Colonic mucosa (tissue), 4 donors: ENCODE measurements at places on chromosomes 12 and 14. TPM values are rescaled to one million over a fixed set of nuclear protein-coding genes. Genes with fewer than 3 reads are reported as not detected.

Gene VWF
- total RNA-seq, result 20.9 TPM

DNA sequence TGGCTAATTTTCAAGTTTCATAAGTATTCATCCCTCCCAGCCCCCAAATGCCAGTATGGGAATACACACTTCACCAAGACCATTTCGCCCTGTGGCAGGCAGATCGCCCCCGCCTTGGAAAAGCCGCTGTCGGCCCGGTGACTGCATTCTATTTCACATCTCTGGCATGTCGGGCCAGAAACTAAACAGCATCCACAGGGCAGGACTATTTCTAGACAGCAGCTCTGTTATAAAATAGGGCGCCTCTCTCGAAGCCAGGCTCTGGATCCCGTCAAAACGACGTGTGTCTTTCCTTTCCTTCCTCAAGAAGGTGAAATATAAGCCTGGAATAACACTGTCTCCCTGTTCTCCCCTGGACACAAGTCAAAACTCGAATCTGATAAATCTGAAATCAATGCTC, 56.8 kb downstream of the GSC start:
- DNase-seq, result no peak

Gene ANKS1B
- 3.3 TPM for total RNA-seq

GRCh38 chr12:104750061-104750460, 208.0 kb downstream of the SLC41A2 start:
- DNase-seq, result no peak

Gene GPR68
- total RNA-seq, result 0.66 TPM

Gene RD3L
- total RNA-seq, result not detected

DNA sequence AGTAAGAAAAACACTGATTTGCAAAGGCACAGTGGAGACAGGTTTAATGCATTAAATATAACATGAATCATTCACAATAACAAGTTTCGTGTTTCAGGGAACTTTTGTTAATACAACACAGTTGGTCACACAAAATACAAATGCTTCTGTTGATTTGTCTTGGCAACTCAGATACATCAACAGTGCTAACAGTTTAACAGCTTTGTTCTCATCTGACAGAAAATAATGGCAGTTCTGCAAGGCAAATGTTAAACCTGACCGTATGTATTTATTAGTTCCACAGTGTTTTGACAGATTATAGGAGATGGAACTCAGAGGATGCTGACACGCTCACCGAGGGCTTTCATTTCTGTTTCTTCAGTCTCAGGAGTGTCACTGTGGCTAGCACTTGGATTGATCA, 350.7 kb downstream of the PRKD1 start:
- no peak for DNase-seq

DNA sequence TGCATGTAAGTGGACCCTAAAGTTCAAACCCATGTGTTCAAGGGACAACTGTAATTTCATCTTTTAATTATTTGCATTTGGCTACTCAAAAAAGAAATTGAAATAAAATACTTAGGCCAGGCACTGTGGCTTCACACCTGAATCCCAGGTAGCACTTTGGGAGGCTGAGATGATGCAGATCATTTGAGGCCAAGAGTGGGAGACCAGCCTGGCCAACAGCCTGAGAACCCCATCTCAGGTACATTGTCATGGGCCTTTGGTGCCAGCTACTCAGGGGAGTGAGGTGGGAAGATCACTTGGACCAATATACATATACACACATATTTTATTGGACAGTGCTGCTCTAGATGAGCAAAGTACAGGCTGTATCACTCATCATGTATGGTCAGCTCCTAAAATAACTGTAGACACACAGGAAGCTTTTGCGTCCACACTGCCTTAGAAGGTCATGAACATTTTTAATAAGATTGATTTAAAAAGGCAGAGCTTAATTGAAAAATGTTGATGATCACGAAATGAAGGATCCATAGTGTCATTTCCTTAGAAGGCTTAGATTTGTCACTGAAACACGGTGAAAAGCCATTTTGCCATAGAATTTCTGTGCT, 2.5 kb upstream of the ZCCHC8 start:
- no peak for DNase-seq

Gene KRT81
- 0.77 TPM for total RNA-seq

- DNase-seq, result no peak
Observed at GRCh38 chr12:45674181-45674977, 55.1 kb upstream of the ARID2 start.

DNA sequence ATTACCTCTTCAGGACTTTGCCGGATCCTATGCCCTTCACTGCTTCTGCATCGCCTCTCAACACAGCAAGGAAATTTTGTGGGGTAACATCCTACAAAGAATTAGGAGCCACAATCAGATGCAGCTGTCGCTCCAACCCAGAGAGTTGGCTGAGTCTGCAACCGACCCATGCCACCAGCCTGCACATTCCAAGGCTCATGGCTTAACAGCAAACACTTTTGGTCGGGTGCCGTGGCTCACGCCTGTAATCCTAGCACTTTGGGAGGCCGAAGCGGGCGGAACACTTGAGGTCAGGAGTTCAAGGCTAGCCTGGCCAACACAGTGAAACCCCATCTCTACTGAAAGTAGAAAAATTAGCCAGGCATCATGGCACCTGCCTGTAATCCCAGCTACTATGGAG, 32.3 kb downstream of the LGMN start:
- DNase-seq, result no peak

DNA sequence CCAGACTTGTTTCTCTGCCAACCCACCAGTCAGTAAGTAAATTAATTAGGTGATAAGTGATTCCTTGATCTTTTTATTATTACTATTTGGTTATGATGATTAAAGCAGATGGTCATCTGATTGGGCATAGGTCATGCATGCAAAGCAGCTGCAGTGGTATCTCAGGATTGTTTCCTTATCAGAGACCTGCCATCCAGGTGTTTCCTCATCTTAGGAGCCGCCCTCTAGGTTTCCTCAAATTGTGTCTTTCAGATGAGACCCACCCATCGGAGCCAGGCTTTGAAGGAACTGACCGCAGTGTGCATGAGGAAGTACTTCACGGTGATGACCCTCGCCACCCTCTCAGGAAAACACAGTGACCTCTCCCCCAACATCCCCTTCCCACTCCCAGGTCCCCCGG, 63.3 kb downstream of the ZFP36L1 start:
- peak; percentile 61 for DNase-seq

DNA sequence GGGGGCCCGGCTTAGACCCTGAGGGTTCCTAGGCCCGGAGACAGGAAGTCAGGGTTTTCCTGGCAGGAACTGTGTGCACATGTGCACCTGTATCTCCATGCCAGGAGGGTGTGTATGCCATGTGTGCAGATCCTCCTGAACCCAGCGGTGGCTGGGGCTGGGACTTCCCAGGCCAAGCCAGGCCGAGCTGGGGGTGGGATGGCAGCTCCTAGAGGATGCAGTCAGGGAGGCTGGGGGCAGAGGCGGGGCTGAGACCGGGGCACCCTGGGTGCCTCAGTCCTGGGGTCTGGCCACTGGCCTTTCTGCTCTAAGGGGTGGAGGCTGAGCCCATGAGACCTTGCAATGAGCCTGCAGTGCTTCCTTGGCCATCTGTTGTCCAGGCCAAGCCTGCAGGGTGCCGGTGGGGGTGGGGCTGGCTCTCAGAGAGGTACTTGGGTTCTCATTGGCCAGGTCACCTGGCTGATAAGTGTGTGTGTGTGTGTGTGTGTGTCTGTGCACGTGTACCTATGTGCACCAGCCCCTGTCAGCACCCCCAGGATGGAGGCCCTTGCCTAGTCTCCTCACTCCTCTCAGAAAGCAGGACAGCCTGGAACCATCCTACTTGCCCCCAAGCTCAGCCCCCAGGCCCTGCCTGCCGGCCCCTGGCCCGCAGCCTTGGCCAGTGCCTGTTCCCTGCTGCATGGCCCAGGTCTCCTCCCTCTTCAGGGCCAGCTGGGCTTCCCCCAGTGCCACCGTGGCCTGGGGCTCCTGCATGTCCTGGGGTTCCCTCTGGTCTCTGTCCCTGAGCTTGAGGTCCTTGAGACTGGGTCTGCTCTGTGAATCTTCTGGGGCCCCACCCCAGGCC, 10.6 kb upstream of the TNFAIP2 start:
- no peak for DNase-seq

- no peak for DNase-seq
Observed at GRCh38 chr14:93978735-93979134, 2.4 kb upstream of the ASB2 start.

DNA sequence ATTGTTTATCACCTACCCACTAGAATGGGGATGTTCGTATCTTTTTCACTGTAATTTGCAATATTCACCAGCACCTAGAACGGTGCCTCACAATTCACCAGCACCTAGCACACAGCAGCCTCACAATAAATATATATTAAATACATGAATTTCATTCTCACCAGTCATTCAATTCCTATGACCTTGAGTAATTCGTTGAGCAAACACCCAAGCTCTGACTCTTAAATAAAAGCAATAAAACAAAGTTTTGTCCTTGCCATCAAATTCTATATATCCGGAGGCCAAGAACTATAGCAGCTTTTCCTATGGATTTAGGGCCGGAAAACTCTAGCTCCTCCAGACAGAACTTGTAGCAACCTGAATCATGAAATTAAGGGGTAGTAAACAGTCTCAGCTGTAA, 981 bp downstream of the VTI1B start:
- no peak for DNase-seq

Gene TAS2R46
- total RNA-seq, result 0.48 TPM

Gene CLEC6A
- not detected for total RNA-seq

- DNase-seq, result no peak
Observed at GRCh38 chr12:291153-291723, 28.6 kb upstream of the SLC6A13 start.

DNA sequence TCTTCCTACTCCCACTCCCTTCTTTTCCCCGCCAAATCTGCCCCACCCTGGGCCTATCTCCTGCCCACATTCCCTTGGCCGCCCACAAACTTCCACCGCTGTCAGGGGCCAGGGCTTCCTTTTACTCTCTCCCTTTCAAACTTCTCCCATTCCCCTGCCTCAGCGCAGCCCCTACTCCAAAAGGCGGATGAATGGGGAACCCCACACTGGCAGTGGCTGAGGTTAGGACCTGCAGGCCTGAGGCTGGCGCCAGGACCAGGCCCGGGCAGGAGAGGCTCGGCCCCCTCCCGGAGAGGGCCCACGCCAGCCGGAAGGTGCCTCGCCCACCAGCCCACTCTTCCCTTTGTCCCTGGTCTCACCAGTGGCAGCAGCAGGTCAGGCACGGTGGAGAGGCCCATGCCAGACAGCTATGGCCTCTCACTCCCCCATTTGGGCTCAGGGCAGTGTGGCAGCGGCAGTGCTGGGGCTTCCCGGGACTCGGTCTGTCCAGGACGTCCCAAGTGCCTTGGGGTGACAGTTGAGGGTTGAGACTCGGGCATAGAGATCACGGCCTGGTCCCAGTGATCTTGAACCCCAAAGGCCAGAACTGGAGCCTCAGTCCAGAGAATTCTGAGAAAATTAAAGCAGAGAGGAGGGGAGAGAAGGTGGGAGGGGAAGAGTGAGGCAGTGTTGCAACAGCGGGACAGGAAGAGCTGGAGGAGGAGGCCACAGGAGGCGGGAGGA, at the start of gene TNFRSF1A:
Gene TNFRSF1A, minus strand, starts transcription at position 660 of the 723 bp plus-strand sequence. Its CDS starts 262 bp downstream, at position 398.
- peak; percentile 84 for DNase-seq

Gene KRT2
- not detected for total RNA-seq

DNA sequence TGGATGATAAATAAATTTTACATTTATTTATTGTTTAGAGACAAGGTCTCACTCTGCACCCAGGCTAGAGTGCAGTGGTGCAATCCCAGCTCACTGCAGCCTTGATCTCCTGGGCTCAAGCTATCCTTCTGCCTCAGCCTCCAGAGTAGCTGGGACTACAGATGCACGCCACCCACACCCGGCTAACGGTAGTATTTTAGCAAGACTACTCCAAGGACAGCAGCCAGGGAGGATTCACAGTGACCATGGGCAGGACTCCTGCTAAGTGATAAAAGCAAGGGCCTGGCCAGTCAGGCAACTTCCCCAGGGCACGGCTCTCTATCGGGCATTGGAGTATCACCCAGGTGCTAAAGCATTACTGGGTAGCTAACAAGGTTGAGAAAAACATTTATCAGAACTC, 55.4 kb downstream of the ARL6IP4 start:
- DNase-seq, result no peak

- DNase-seq, result peak; percentile 94
Observed at GRCh38 chr14:64726585-64726890, 22.3 kb downstream of the PLEKHG3 start.

DNA sequence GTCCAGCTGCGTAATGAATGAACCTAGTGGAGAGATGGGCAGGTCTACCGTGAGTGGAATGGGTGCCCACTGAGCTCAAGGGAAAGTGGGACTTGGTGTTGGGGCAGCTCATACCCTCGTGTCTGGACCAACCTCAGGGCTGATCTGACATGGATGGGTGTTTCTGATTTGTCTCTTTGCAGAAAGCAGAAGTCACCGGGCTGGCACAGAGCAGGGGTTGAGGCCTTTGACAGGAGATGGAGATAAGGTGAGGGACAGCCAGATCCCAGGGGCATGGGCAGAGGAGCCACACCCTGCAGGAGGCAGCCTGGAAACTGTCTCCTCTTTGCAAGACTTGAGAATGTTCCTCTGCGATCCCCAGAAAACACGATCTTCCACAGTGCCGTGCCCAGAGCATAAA, 20.9 kb upstream of the PPP1CC start:
- no peak for DNase-seq

DNA sequence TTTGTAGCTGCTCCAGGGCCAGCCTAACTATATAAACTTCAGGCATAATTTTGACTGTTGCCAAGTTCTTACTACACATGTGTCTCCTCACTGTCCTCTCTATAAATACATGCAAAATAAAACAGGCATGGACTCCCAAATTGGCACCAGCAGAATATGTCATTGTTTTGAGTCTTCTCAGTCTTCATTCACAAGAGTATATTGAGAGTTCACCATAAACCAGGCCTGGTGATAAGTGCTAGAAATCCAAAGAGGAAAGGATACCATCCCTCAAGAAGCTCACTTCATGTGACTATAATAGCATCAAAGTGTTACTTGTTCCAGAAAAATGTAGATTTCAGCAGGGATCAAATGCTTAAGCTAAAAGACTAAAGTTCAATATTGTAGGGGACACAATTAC, 13.7 kb downstream of the GPR19 start:
- no peak for DNase-seq

DNA sequence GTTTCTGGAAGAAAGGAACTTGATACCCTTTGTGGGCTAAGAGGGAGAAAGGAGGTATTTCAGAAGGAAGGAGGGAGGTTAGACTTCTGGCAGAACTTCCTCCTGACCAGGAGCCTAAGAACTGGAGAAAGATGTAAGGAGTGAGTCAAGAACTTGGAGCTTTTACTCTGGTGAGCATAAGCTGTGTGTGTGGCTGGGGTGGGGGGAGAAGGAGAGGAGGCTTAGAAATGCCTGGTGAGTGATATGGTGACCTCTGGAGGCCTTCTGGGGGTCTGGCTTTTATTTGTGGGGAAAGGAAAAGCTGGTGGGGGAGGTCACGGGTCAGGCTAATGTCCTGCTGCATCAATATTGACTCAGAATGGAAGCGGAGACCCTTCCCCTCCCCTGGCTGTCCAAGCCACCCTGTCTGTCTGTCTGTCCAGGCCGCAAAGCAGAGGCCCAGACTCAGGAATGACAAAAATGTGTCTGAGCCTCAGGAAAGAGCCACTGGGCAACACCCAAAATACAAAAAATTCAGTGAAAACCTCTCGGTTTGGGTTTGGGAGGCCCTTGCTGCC, 4.8 kb downstream of the LRP1 start:
- DNase-seq, result peak; percentile 16

GRCh38 chr14:24430682-24431568, 1.2 kb downstream of the KHNYN start:
- peak; percentile 71 for DNase-seq

Gene ASPG
- 1.4 TPM for total RNA-seq

- DNase-seq, result no peak
Observed at GRCh38 chr14:75489480-75489837, 32.8 kb upstream of the BATF start.
